Kasumi-1 (cell line): ENCODE measurements at places on chromosomes 2 and 18.

DNA sequence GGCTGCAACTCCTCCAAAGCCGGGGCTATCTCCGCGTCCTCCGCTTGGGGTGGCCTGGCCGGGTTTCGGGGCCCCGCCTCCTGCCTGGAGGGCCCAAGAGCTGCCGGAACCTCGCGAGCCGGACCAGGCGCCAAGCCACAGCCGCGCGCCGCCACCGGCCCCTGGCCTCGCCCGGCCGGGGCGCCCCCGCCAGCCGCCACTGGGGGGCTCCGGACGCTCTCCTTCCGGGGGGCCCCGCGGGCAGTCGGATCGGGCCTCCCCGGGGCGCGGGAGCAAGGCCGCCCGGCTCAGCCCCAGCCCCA lies 17.4 kb upstream of the HAAO start:
- peak; percentile 69 for DNase-seq

GRCh38 chr2:217684431-217685254 lies 318.2 kb downstream of the TNS1 start:
- DNase-seq, result no peak

DNA sequence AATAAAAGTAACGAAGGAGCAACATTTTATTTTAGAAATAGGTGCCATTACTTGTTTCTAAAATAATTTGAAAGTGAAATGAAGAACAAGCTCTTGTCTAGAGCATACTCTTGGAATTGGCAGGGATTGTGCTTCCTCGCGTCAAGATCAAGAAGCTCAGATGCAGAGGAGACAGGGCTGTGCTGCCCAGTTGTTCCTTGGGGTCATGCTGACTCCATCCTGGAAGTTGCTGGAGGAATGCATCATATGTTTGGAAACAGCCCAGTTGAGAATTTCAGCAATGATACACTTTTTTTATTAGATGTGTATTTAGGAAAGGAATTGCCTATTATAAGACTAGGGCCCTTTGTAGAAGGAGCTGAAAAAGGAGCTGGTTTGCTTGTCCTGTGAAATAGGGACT lies 17.2 kb downstream of the LTBP1 start:
- no peak for DNase-seq

DNA sequence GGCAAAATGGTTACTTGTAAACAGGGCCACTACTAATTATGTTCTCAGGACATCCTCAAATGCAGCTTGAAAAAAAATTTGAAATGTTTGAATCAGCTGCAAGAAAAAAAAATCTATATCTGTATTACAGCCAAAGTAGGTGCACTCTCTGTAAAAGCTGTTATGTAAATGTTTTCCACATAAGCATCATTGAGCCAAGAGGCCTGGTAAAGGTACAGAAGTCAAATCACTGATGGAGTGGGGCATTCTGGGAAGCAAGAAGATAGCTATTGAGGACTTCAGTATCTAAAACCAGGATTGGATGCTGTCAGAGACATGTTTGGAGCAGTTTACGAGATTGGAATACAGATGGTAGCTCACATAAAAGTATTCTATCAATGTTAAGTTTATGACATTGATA lies 80.3 kb downstream of the MAPRE2 start:
- no peak for DNase-seq

DNA sequence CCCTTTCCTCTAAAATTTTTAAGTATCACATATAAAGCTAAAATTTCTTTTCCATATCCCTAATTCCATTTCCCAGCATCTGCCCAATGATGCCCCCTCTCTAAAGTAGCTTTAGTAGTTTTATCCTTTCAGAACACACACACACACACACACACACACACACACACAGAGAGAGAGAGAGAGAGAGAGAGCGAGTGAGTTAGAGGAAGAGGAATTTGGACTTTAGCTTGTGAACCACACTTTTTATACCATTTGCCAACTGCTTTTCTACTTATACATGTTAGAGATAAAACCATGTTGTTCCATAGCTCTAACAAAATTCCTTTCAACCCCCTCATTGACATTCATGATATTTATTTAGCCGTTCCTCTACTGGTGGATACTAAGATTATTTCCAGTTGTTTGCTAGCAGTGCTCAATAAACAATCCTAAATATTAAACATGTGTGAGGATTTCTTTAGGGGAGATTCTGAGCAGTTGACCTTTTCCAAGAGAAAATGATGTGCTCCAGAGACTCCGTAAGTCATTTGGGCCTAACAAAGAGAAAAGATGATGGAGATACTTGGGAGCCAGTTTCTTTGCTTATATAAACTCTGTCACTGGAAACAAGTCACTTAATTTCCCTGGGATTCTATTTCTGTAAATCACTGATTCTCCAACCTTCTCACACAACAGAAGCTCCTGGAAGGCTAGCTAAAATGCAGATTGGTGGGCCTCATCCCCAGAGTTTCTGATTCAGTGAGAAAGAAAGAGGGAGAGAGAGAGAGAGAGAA lies 229.7 kb upstream of the SP5 start:
- DNase-seq, result no peak
